ENCODE measurements at places on chromosomes 2 and 18.

DNA sequence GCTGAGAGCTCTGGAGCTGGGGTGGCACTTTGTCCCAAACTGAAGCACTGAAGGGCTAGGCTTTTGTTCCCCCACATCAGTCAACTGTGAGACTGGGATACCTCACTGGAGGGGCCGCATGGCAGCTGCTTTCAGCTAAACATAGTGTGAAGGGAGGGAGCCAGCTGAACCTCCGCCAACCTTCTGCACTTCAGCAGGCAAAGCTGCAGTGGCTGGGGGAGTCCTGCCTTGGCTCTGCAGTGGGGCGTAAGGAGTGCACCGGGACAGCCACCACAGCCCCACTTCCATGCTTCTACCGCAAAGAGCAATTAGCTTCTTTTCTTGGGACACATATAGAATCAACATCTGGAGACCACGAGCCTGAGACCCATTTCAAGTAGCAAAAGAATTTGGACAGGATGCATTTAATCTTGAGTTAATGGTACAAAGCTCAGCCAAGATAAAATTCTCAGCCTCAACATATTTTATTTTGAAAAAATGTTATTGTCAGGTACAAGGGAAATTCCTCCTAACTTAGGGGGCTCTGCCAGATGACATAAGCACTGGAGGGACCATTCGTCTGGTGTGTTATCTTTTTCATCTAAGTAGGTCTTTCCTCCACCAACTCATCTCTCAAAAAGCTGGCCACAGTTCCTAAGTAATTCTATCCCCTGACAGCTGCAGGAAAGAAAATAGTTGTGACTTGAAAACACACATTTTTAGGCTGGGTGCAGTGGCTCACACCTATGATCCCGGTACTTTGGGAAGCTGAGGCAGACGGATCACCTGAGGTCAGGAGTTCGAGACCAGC is 25.6 kb upstream of the MYCN start:
- no peak for DNase-seq

DNA sequence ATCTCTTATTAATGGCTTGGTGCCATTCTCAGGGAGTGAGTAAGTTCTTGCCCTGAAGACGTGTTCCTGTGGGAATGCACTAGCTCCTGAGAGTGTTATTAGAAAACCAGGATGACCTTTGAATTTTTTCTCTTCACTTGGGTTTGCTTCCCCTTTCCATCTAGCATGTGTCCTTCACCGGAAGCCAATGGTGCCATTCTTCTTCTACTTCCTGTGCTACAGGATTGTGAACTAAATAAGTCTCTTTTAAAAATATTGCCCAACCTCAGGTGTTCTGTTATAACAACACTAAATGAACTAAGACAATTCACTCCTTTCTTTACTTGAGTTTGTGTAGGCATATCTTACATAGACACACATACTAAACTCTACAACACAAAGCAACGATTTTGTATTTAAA is 447.0 kb downstream of the SOX11 start:
- no peak for DNase-seq

- peak; percentile 60 for DNase-seq
These were observed 10.7 kb downstream of the ARID5A start for GRCh38 chr2:96547203-96547641.

DNA sequence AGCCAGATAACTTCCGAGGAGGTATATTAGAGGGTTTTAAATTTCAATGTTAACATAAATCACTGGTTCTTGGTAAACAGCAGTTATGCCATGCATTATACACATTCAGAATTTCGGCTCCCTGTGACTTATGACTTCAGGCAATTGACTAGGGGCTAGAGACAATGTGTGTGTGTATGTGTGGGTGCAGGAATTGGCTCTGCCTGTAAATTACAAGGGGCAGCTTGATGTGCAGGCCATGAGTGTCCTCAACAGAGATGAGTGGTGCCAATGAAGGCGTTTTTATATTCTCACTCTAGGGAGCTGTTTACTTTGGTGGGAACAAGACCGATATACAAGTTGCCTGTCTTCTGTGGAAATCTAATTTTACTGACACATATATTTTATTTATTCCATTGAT is 161.6 kb downstream of the CSRNP3 start:
- DNase-seq = no peak

DNA sequence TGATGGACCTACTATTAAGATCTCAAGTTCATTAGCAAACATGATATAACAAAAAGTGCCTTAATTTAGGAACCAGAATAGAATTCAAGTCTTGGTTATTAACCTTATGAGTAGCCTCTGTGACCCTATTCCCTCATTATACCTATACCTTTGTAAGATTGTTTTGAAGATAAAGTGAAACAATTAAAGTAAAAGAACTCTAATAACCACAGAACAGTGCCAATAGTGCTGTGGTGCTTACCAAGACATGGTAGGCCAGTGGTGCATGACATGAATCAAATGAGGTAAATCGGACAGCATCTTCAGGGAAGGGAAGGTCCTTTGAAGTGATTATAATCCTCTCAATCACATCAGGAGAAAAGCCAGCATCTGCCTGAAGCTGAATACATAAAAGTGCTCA is 36.4 kb downstream of the METTL4 start:
- no peak for DNase-seq

DNA sequence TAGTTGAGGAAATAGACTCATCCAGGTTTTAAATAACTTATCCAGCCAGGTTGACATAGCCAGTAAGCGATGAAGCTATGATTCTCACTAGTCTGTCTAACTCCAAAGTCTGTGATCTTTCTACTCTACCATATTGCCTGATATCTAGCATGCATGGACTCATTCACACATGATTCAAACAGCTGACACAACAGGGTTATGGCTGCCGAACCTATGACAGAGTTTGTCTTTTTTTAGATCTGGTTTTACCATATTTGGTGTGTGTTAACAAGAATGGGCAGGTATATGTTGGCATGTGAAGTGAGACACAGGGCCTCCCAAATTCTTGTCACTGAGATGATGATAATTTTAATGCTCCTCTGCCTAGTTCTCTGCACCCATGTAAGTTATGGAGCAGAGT is 210.6 kb downstream of the BABAM2 start:
- no peak for DNase-seq

DNA sequence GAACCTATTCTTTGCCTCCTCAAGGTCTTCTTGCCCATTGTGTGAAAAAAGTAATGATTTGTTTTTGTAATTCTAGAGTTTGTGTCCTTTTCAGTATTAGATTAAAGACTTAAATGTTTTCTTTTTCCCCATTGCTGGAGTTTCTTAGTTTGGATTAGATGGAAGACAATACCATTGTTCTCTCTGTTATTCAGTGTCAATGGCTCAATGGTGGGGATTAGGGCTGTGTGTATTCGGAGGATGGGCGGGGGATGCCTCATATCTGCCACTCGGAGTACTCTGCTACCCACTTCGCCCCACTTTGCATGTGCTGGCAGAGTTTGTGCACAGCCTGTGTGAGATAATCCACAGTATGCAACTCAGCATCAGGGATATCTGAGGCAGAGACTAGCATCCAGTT is 90.1 kb downstream of the KLHL29 start:
- DNase-seq = no peak

DNA sequence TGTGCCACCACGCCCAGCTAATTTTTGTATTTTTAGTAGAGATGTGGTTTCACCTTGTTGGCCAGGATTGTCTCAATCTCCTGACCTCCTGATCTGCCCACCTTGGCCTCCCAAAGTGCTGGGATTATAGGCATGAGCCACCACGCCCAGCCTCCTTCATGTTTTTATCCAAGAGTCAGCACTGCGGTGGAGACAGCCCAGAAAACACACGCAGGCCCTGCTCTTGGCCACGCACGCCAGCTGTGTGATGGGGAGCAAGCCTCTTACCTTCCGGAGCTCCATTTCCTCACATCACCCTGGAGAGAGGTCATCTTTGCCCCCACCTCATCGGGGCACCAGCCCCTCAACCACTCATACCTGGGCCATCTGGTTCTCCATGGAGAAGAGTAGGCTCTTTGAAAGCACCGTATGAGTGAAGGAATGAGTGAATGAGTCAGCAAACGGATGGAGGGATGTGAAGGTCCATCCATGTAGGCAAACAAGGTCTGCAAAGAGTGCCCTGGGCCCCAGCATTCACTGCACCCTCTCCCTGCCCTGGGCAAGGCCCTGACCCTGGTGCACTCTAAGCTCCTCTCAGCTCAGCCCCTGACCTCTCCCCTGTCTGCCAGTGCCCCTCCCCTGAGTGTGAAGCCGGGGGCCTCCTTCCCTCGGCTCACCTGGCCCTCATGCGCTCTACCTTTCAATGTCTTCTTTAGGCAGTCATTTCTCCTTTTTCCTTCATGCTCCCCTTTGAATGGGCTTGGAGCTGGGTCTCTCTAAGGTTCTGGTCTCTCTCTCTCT is 7.4 kb downstream of the GYPC start:
- DNase-seq = no peak

- peak; percentile 49 for DNase-seq
These were observed 20.1 kb downstream of the SH3RF3 start for GRCh38 chr2:109148991-109149645.
